ENCODE measurements at places on chromosomes 7 and 10.

DNA sequence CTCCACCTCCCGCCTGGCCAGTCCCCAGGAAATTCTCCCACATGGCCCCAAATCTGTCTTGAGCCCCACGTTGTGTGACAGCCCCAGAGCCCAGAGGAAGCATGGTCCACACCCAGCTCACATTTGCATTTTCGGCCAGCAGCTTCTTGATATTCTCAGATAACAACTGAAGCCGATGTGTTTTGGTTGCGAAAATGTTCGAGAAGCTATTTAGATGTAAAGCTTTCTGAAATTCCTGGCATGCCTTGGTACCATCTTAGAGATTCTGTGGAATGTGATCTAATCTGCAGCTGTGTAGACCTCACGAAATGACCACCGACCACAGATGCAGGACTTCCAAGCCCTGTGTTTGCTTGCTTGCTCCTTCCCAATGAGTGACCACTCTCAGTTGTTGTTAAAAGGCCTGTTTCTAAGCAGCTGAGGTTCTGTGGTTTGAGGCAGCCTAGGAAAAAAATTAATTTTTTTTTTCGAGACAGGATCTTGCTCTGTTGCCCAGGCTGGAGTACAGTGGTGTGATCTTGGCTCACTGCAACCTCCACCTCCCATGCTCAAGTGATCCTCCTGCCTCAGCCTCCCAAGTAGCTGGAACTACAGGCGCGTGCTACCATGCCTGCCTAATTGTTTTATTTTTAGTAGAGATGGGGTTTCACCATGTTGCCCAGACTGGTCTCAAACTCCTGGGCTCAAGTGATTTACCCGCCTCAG is 8.8 kb downstream of the SLC4A2 start:
- no peak for DNase-seq

DNA sequence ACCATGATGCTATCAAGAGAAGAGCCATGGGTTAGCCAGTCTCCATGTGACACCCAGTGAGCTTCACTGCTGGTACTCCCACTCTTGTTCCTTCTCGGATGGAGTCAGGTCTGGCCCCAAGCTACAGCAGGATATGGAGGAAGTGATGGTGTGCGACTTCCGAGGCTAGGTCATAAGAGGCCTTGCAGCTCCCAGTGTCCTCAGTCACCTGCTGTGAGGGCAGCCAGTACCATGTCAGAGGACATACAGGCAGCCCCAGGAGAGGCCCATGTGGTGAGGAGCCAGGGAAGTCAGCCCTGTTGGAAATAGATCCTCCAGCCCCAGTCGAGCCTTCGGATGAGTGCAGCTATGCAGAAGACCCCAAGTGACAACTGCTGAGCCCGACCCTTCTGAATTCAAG is 237.0 kb downstream of the EBF3 start:
- no peak for DNase-seq

- no peak for DNase-seq
These were observed 554.9 kb upstream of the NRP1 start for GRCh38 chr10:33889371-33889770.

GRCh38 chr7:17033245-17033644 is 151.5 kb upstream of the AGR3 start:
- no peak for DNase-seq

DNA sequence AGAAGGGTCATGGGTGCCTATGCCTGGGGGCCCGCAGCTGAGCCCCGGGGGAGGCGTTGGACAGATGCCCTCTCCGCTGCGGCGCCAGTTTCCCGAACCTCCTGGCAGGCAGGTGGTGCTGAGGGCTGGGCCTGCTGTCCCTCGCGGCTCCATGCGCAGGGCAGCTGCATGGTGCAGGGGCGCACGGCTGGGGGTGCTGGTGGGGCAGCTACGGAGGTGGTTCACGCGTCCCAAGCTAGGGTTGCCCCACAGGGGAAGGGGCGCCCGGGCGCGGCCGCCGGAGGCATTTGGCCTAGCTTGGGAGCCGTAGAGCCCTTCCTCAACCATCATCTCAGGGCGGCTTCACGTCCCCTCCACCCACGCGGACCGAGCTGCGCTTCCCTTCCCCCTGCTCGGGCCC is 146.0 kb downstream of the CCDC201 start:
- no peak for DNase-seq

DNA sequence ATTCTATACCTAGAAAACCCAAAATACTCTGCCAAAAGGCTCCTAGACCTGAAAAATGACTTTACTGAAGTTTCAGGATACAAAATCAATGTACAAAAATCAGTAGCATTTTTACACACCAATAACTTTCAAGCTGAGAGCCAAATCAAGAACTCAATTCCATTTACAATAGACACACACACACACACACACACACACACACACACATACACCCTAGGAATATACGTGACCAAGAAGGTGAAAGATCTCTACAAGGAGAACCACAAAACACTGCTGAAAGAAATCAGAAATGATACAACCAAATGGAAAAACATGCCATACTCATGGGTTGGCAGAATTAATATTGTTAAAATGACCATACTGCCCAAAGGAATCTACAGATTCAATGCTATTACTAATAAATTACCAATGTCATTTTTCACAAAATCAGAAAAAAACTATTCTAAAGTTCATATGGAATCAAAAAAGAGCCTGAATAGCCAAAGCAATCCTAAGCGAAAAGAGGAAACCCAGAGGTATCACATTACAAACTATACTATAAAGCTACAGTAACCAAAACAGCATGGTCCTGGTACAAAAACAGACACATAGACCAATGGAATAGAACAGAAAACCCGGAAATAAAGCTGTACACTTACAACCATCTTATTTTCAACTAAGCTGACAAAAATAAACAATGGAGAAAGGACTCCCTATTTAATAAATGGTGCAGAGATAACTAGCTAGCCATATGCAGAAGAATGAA is 122.0 kb downstream of the MICU1 start:
- no peak for DNase-seq

GRCh38 chr10:76647301-76647700 is 990.3 kb downstream of the KCNMA1 start:
- no peak for DNase-seq

- DNase-seq = no peak
These were observed 198.4 kb downstream of the DIP2C start for GRCh38 chr10:490891-491571.

DNA sequence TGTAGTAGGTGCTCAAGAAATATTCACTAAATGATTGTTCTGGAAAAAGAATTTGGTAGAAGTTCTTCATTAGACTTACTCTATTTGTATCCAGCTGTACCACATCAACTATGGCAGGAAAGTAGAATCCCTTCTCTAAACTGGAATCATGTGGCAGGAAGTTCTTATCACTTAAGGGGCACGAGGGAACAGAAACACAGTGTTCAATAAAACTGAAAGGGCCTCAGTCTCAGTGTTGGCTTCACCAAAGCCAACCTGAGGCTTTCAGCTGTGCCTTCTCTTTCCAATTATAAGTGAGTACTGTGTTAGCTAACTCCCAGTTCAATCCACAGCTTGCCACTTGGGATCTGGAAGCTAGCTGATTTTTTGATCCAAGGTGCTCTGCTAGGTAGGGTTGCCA is 257.6 kb upstream of the LRGUK start:
- no peak for DNase-seq

GRCh38 chr10:22444219-22444788 is 99.0 kb downstream of the SPAG6 start:
- DNase-seq = no peak

- DNase-seq = peak; percentile 63
These were observed 56.0 kb downstream of the CPXM2 start for GRCh38 chr10:123835575-123835974.

- no peak for DNase-seq
These were observed 303.6 kb downstream of the GPAM start for GRCh38 chr10:111879969-111880368.

- DNase-seq = no peak
These were observed 192.6 kb upstream of the CCDC6 start for GRCh38 chr10:60098677-60099601.

DNA sequence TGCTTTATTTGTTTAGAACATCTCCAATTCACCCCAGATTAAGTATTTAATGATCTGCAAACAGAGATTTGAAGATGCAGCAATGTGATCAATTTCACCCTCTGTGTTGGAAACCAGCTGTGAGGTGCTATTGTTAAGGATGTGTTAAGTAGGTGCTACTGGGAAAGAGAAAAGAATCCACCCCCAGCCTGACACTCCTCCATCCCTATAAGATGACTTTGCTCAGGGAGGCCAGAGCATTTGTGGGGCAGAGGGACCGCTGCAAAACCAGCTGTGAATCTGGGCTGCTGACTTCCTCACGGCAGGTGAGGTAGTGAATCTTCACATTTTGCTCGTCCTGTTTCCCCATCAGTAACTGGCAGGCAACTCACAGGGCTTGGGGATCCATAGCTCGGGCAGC is 297.5 kb downstream of the GFRA1 start:
- DNase-seq = no peak
